Thoracic aorta endothelial cell (primary cell): ENCODE measurements at places on chromosomes 6 and 20. TPM values are rescaled to one million over a fixed set of nuclear protein-coding genes. Genes with fewer than 3 reads are reported as not detected.

The HCRTR2 gene
- total RNA-seq: not detected in 2 replicates

The MCHR2 gene
- not detected in 2 replicates for total RNA-seq

The CALHM4 gene
- 0.13 and 0.22 TPM in 2 replicates for total RNA-seq

The ASCC3 gene
- 155 and 181 TPM in 2 replicates for total RNA-seq

The HLA-DQB1 gene
- not detected in 2 replicates for total RNA-seq

The STK4 gene
- total RNA-seq: 37.5 and 48.5 TPM in 2 replicates

The DLK2 gene
- total RNA-seq: 0.22 and 0.27 TPM in 2 replicates

The KLHDC3 gene
- total RNA-seq: 85.1 and 93.1 TPM in 2 replicates

The SMIM28 gene
- total RNA-seq: not detected in 2 replicates

The OR12D1 gene
- not detected in 2 replicates for total RNA-seq

The SGK2 gene
- 0.14 and 0.53 TPM in 2 replicates for total RNA-seq

The LY6G6F gene
- not detected in 2 replicates for total RNA-seq

The SOX18 gene
- 25.5 and 42.1 TPM in 2 replicates for total RNA-seq

The NMBR gene
- total RNA-seq: not detected in 2 replicates

The ZNF334 gene
- total RNA-seq: 0.13 and 0.14 TPM in 2 replicates

The OLIG3 gene
- total RNA-seq: not detected in 2 replicates

The IMPG1 gene
- total RNA-seq: not detected in 2 replicates

The PHACTR3 gene
- not detected in 2 replicates for total RNA-seq

The TRAPPC3L gene
- total RNA-seq: 0.13 and 0.22 TPM in 2 replicates

The EYS gene
- total RNA-seq: not detected in 2 replicates

The WFDC12 gene
- total RNA-seq: not detected in 2 replicates

The BNIP5 gene
- under 0.01 TPM in 1 of 2 replicates, not detected in the other for total RNA-seq

The AGPAT4 gene
- 9.2 and 12.5 TPM in 2 replicates for total RNA-seq

The NCOA3 gene
- total RNA-seq: 43.6 and 48.3 TPM in 2 replicates

The LTB gene
- 0.80 and 1.2 TPM in 2 replicates for total RNA-seq
